ENCODE measurements at places on chromosomes 4 and X.

- no peak for DNase-seq
Measured at GRCh38 chr4:53676402-53676871, 85.2 kb upstream of the LNX1 start.

DNA sequence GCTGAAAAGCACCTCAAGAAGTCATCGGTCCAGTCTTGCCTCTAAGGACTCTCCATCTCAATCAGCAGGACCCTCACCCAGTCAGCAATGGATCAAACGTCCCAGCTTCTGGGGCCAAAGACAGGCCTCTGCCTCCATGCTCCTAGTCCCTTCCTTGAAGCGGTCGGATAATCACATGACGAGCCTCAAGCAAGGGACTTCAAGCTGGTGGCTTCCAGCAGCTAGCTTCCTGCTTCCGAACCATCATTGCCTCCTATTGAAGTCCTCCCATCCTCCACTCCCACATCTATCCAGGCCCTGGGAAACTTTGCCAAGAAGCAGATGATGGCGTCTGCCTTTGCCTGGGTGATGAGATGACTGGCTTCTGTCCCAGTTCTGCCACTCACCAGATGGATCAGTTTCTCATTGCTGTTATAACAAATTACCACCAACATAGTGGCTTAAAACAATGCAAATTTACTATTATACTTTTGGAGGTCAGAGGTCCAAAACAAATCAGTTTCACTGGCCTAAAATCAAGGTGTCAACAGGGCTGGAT, 135.2 kb upstream of the MAMLD1 start:
- no peak for DNase-seq

DNA sequence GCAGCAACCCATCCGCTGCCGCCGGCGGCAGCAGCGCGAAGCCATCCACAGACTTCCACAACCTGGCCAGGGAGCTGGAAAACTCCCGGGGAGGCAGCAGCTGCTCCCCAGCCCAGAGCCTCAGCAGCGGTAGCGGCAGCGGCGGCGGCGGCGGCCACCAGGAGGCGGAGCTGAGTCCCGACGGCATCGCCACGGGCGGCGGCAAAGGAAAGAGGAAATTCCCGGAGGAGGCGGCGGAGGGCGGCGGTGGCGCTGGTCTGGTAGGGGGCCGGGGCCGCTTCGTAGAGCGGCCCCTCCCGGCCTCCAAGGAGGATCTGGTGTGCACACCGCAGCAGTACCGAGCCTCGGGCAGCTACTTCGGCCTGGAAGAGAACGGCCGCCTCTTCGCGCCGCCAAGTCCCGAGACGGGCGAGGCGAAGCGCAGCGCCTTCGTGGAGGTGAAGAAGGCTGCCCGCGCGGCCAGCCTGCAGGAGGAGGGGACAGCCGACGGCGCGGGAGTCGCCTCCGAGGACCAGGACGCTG, 4.9 kb downstream of the PRDM8 start:
- peak; percentile 56 for DNase-seq

GRCh38 chr4:80362578-80363181, 27.1 kb downstream of the CFAP299 start:
- no peak for DNase-seq

GRCh38 chrX:153687121-153688039, at the start of gene SLC6A8:
Gene SLC6A8, plus strand, starts transcription at chrX:153687926. Its CDS starts 649 bp downstream, at chrX:153688575.
- no peak for DNase-seq

DNA sequence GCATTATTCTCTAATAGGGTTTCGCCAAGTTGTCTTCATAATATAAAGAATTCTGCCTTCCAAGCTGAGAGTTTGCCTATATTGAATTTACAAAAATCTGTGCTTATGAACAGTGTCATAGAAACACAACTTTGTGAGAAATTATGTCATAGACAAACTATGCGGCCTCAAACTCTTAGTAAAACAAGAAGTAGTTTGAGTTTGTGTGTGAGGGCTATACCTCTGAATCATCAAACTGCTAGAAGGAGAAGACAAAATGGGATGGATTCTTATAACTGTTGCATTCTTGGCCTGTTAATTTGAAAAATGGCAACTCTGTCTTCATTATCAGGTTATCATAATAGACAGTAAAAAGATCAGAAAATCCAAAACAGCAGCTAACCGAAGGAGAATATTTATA, 46.1 kb upstream of the NAP1L5 start:
- DNase-seq: no peak

DNA sequence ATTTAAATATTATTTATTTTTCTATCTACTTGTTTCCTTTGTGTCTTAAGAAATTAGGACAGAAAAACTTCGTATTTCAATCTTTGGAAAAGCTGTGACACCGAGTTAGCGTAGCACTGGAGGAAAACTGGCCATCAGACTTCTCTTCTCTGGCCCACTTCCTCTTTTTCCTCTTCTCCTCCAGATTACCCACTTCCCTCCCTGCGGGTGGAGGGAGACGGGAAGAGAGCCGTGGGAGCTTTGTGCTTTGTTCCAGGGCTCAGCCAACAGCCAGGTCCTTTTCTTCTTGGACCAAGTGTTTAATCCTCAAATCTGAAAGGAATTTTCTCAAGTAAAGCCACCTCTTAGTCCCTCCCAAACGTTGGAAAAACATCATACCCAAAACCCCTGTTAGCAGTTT, 29.7 kb downstream of the OFD1 start:
- DNase-seq: no peak

GRCh38 chr4:3439391-3439790, 2.4 kb upstream of the HGFAC start:
- no peak for DNase-seq

DNA sequence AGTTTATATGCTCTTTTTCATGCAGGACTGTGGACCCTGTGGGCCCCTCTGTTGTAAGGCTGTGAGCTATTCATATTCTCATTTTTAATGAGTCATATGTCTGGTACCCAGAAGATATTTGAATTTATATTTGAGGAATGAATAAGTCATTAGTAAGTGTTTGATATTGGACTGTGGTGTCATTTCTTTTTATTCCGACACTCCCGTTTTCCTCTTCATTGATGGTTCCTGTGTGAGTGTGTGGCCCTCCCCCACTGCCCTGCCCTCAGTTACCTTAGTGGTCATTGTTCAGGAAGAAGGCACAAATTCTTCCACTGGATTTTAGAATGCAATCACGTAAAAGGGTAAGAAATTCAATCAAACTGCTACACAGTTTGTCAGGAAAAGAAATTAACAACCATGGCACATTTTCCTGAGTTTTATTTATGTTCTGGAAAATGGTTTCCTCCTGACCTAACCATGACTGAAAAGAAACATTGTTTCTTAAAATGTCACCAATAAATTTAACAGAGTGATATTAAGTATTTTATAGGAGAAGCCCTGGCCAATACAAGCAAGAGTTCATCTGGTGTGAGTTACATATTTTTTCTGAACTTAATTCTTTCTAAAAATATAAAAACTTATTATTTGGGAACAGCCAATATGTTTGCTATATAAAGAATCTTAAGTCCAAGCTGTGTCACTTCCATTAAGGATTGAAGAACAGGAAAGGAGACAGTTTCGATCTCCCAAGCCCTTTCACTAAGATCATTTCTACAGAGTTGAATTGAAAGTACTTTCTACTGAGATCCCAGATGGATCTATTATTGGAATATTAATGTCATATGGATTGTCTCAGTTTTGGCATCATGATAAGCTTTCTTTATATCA, 370.5 kb upstream of the ANXA10 start:
- no peak for DNase-seq

- no peak for DNase-seq
Measured at GRCh38 chr4:102057122-102057521, 266.6 kb downstream of the BANK1 start.

GRCh38 chrX:45743081-45743533, 542.4 kb upstream of the DIPK2B start:
- no peak for DNase-seq

GRCh38 chr4:155025762-155026457, 182.5 kb upstream of the NPY2R start:
- DNase-seq: no peak

DNA sequence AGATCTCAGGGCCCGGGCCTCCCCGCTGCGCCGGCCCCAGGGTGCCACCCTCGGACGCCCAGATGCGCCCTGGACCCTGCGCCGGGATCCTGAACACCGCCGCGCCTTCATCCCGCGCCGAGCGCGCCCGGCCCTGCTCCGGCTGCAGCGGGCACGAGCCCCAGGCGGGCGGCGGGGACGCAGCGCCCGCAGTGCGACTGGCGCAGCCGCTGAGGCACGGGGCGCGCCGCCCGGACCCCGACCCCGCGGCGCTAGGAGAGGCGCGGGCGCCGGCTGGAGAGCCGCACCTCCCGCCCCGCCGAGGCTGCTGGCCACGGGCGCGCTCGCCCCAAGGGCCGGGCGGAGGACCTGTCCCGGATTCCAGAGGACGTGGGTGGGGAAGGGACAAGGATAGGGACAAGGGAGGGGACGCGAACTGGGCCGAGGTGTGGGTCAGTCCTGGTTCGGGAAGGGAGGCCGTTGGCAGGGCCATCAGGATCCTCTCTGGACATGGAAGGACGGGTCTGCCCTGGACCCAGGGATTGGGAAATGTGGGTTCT, 1.1 kb downstream of the ZFYVE28 start:
- DNase-seq: no peak

GRCh38 chrX:111386615-111387233, 25.3 kb downstream of the DCX start:
- no peak for DNase-seq

GRCh38 chr4:91111556-91111955, 984.4 kb downstream of the CCSER1 start:
- DNase-seq: no peak
